ENCODE measurements at places on chromosomes 7 and 10.

GRCh38 chr10:15632456-15633091 lies 87.1 kb downstream of the ITGA8 start:
- no peak for DNase-seq

DNA sequence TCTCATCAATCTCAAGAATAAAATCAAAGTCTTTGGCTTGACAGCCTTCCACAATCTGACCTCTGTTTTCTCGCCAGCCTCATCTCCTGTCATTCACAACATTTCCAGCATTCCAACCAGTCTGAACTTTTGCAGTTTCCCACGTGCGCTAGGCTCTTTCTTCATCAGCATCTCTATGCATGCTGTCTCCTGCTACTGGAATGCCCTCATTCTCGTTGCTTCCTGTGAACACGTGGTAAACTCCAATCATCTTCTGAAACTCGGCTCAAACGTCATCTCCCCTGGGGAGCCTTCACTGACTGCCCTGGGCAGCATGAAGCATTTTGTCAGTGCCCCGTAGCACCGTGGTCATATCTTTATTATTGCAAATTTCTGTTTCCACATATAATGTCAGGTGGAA lies 12.2 kb upstream of the RSBN1L start:
- DNase-seq, result no peak

DNA sequence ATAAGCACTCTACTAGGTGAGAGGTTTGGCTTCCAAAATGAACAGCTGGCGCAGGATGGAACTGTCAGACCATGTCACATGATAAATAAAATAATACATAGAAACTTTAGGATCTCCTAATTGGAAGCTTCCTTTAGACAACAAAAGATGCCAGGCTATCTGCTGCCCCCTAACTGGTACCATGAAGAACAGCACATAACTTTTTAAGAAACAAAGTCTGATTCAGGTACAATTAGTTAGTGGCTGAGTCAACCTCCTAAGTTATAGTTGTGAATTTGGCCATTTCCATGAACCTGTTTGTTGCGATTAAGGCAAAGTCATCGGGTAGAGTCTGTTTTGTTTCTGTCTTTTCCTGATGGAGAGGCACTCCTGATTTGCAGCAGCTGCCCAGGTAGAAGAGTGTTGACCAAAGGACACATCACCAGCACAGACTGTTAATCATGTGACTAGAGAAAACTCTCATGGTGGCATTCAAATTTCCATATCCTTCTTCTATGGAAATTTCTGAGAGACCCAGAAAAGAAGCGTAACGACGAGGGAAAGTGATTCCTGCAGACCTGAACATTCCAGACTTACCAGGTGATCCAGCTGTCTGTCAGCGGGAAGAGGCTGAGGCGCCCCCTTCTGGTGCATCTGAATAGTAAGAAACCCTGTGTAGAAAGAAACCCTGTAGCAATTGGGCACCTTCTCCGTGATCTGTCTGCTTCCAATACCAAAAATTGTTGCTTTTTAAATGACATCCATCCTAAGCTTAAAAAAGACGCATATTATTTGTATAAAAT lies 8.6 kb upstream of the INHBA start:
- DNase-seq, result no peak

- DNase-seq, result no peak
Observed at GRCh38 chr10:10734356-10735064, 283.2 kb upstream of the CELF2 start.

- DNase-seq, result no peak
Observed at GRCh38 chr7:132680590-132680989, 104.3 kb upstream of the PLXNA4 start.

- no peak for DNase-seq
Observed at GRCh38 chr7:95501261-95501832, 15.6 kb downstream of the ASB4 start.

DNA sequence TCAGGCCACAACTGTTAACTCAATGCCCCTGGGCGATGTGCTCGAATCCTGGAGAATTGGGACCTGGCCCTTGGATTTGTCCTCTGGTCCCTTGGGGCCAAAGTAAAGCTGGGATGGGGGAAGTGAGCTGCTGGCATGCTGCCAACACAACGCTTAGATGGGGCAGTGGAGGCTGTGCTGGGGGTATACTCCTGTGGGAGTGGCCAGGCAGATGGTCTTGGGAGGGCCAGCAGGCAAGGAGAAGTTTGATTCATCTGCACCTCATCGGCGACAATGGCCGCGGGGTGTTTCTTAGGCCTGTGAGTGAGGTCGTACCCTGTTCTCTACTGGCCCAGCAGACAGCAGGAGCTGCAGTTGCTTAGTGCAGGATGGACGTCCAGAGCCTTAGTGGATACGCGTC lies 139.0 kb upstream of the MTPN start:
- DNase-seq, result no peak

Data from head of caudate nucleus (tissue), 42 donors.